Kidney epithelial cell (primary cell): ENCODE measurements at places on chromosomes 2 and 18.

DNA sequence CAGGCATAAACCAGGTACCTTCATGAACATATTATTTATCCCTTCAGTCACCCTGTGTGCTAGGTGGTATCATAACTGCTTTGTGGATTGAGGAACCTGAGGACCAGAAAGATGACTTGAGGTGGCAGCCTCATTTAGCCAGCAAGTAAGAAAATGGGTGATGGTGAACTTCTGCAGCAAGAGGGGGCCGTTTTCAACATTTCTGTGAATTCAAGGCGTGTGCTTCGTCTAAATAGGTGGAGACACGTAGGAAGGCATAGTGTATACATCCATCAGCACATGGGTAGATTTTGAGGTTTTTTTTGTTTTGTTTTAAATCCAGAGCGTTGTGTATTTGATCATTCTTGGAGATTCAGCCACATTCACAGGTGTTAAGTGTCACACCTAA lies 118.7 kb downstream of the SPTBN1 start:
- DNase-seq: no peak

DNA sequence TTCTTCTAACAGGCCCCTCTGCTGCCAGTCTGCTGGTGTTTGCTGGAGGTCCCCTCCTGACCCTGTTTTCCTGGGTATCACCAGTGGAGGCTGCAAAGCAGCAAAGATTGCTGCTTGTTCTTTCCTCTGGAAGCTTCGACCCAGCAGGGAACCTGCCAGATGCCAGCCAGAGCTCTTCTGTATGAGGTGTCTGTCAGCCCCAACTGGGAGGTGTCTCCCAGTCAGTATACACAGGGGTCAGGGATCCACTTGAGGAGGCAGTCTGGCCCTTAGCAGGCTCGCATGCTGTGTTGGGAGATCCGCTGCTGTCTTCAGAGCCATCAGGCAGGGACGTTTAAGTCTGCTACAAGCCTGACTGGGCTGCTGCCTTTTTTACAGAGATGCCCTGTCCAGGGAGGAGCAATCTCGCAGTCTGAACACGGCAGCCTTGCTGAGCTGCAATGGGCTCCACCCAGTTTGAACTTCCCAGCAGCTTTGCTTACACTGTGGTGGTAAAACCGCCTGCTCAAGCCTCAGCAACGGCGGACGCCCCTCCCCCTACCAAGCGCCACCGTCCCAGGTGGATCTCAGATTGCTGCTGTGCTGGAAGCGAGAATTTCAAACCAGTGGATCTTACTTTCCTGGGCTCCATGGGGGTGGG lies 29.9 kb downstream of the CHCHD5 start:
- DNase-seq: no peak

DNA sequence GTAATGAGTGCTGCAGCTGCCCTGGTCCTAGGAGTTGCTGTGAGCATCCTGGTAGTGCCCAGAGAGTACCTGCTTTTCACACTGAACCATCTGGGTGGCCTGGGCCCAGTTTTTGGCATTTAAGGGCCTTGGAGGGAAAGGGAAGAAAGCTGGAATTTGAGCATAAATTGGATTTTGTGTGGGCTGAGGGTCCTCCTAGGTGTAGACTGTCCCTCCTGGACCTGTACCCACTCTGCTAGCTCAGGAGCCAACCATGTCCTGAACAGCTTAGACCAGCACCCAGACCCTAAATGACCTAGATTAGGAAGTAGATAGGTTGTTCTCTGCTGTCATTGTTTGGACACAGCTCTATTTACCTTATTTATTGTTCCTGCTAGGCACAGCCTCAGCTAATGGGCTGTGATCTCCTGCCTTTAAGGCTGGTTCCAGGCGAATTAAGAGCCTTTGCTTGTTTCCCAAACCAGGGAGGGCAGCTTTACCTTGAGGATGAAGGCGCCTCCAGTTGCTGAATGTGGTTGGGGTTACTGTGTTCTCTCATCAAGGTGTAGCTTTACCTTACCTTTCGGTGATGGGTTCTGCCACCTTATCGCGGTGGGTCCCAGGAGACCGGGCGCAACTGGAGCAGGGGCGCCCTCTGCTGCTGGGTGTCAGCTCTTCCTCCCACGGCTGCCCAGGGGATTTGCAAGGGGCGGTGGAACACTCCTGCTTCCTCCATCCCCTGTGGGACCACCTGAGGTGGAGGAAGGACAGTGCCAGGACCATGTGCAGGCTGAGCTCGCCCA lies 34.4 kb downstream of the ITGA6 start:
- no peak for DNase-seq

GRCh38 chr18:30971338-30971956 lies 71.1 kb downstream of the DSC3 start:
- no peak for DNase-seq

DNA sequence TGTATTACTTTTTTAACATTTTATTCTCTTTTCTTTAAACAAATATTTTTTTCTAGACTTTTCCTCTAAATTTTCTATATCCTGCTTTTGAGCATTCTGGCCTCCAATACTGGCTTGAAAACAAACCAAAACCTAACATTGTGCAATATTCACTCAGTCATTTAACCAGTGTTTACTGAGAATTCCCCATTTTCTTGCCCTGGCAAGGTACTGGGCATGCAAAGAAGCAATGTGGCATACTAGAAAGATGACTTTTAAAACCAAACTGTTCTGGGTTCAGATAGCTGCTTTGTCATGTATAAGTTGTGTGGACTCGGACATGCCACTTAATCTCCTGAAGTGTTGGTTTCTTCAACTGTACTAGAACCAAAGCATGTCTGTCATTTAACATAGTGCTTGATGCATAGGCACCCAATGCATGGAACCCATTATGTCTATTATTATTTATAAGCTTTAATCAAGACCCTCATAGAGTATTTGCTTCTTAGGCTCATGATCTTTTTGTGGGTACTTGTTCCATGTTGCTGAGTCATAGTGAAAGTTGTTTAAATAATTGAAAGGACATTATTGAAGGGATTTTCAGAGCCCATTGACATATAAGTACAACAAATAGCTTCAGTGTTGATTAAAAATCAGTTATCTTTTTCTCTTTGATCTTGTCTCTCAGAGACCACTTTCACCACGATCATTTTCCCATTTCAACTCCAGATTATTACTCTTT lies 185.4 kb upstream of the OSR1 start:
- no peak for DNase-seq

DNA sequence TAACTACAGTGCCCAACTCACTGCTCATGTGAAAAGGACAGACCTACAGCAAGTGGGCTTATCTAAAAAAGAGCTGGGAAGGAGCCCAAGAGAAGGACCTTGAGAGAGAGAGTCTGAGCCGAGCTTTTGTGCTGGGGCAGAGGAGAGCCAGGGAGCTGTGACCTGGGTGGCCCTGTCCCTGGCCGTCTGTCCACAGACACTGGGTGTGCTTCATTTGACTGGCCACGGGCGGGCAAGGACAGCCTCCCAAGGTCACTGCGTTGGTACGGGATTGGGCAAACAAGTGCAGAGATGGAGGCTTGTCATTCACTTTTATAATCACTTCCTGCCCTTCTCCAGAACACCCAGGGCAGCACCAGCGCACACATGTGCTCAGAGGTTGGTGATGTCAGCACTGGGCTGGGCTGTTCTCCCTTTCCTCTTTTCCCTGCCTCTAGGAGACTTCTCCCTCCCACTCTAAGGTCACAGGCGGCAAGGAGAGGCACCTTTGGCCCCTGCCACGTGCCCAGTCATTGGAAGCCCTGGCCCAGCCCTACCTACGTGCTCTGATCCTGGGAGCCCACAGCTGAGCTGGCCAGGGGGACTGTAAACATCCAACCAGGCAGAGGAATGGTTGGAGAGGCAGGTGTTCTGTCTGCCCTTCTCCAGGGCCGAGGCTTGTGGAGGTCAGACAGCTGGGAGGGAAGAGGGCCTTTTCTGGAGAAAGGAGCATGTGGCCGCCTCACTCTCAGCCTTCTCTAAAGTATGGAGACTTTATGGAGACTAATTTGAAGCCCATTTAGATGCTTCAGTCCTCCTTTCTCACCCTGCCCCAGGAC lies 6.4 kb upstream of the PSD4 start:
- DNase-seq: no peak
